HT-29 (cell line): ENCODE measurements at places on chromosomes 11 and 22.

GRCh38 chr11:118619444-118620197 lies 12.2 kb downstream of the PHLDB1 start:
- DNase-seq = peak; percentile 95

GRCh38 chr11:71447791-71448256 lies 369 bp downstream of the DHCR7 start:
- peak; percentile 53 for DNase-seq

GRCh38 chr11:44524751-44525201 lies 40.7 kb upstream of the CD82 start:
- DNase-seq = no peak

GRCh38 chr11:10415817-10416392 lies 39.2 kb upstream of the AMPD3 start:
- DNase-seq = no peak

DNA sequence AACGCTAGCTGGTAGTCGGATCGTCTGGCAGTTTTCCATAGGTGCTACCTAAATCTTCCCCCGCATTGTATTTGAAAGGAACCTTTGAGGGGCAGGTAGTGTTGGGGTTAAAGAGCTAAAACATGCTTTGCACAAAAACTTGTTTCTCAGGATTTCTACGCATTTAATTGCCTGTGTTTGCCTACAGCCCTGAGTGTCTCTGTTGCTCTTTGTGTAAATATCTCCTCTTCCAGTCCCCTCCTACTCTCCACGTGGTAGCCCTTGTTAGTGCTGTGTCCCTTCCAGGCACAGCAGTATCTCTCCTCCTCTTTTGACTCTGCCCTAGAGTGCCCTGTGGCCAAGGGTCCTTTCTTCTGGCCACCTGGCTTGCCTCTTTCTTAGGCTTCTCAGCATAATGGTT lies 81.7 kb downstream of the BARX2 start:
- peak; percentile 74 for DNase-seq

- peak; percentile 30 for DNase-seq
Observed at GRCh38 chr11:62013537-62014476, 46.4 kb upstream of the FTH1 start.

DNA sequence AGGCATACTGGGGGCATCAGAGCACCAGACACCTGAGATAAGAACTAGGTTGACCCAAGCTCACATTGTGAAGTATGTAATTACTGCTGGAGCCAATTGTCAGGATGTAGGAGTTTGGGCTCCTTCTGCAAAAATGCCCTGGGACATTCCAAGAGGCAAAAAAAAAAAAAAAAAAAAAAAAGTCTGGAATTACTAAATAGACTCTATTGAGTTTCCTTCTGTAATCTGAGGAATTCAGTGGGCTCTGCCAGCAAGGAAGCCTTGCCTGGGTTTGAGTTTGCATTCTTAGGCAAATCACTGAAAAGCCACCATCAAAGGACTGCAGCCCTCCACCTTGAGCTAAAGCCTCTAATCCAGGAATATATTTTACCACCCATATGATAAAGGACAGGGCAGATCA lies 8.0 kb upstream of the CAVIN3 start:
- no peak for DNase-seq

GRCh38 chr22:20810645-20811044 lies 36.7 kb downstream of the SERPIND1 start:
- no peak for DNase-seq

DNA sequence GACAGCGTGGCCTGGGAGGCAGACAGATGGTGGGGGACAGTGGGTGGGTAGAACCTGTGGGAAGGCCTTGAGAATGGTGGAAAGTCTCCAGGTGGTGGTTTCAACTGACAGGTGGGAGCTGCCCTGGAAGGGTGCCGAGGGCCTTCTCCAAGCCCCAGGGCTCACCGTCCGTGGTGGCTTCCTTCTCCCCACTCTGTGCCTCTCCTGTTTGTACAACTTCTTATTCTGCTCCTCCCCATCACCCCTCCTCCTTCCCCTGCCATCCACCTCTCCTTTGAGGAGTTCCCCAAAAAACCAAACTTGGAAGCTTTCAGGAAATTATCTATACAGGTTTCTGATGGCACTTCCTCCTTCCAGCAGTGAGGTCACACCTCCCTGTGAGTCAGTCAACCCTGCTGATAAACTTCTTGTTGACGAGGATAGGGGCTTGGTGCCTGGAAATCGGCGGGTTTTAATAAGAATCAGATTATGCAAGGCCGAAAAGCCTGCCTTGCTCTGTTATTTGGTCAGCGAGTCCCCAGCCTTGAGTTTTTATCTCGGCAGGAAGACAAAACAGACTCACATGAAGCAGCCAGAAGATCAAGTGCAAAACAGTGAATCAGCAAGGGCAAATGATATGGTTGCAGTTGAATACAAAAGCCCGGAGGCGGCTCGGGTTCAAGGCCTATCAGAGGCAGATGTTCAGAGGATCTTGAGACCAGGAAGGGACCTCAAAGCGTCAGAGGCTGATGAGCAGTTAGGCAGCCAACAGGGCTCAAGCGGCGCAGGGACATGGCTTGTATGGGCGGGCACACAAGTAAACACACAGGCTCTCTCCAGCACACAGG lies 9.5 kb upstream of the ST3GAL4 start:
- peak; percentile 76 for DNase-seq

DNA sequence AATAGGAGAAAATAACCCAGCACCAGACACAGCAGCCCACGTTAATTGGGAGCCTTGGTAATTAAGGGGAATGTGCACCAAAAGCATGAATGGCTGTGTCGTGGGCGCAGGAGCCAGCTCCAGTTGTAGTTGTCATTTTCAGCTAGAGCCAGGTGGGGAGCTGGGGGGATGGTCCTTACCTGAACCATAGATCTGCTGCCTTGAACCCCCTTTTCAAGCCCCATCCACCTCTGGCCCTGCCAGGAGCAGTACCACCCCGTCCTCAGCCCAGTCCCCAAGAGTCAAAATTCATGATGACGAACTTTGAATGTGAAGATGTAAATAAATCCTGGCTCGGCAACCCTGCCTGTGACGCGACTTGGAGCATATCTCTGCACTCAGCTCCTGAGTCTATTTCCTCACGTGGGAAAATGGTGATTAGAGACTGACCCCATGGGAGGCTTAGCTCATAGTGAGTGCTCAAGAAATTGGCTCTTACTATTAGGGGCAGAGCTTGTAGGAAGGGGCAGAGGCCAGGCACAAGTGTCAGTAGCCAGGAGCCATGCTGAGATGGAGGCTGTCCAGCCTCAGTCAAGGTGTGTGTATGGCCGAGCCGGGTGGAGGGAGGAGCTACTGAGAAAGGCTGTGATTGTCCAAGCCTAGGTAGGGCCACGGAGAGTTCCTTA lies 794 bp upstream of the FXYD6 start:
- DNase-seq = no peak

GRCh38 chr11:75910426-75911145 lies 95.6 kb downstream of the UVRAG start:
- DNase-seq = no peak

- DNase-seq = no peak
Observed at GRCh38 chr11:61948505-61948904, 1.6 kb upstream of the BEST1 start.

GRCh38 chr22:42648368-42649245 lies 585 bp downstream of the CYB5R3 start:
- peak; percentile 61 for DNase-seq

- no peak for DNase-seq
Observed at GRCh38 chr11:112216561-112217105, 9.6 kb upstream of the PTS start.

- no peak for DNase-seq
Observed at GRCh38 chr22:49999063-49999945, 13.3 kb downstream of the IL17REL start.

- DNase-seq = peak; percentile 94
Observed at GRCh38 chr11:112163875-112164685, at the start of gene IL18. IL18 (minus strand) TSS chr11:112164094; CDS start chr11:112155053, 9,041 bp downstream.

GRCh38 chr11:33182246-33182878 lies 21.1 kb upstream of the CSTF3 start:
- DNase-seq = peak; percentile 52
